IPS-NIHi11 (cell line): ENCODE measurements at places on chromosomes 7 and 10.

DNA sequence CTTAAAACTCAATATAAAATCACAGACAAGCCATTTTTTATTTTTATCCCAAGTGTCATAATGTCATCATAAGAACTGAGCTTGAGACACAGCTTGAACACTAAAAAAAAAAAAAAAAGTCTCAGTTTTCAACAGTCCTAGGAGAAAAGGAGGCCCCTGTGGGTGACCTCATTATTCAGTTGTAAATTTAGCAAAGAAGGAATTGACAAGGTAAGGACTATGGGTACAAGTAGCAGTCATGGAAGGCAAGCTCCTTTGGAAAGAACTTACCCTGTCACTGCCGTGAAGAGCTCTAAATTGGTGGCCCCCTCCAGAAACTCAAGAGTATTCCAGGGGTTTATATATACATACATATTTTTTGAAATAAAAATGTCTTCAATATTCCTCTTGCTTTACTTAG is 864.4 kb upstream of the KCND2 start:
- no peak for DNase-seq

GRCh38 chr7:137084607-137085380 is 216.3 kb downstream of the CHRM2 start:
- no peak for DNase-seq

- DNase-seq: no peak
These were observed 849.7 kb downstream of the CNTNAP2 start for GRCh38 chr7:146966274-146966673.

DNA sequence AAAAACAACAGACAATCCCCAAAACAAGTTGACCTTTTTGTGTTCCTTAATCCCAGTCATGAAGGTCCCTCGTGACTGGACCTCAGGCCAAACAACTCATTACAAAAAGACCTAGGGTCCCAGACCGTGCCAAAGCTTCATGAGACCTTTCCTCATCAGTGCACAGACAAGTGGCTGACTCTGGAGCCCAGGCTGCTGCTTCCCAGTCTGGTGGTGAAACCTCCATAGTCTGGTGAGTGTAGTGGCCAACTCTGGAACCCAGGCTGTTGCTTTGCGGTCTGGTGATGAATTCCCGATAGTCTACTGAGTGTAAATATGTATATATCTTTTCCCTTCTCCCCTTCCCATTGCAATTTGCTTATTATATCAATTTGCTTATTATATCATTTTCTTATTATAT is 22.1 kb upstream of the SLC18A3 start:
- no peak for DNase-seq

DNA sequence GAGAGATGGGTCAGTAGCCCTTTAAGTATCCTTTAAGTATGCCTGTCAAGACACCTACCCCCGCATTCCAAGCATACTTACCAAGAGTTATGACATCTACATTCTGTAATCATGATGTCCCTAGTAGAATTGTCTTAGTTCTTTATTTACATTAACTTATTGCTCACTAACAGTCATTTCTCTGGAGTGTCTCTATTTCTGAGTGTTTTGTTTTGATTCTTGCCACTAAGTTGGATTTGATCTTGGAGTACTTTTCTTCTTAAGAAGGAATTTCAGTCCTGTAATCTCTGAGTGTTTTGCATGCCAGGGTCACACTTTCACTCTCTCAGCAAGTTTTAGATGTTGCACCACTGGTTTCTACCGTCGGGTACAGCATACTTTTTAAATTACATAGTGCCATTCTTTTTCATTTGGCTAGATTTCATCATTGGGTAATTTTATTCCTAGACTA is 1053.9 kb downstream of the KCNMA1 start:
- peak; percentile 41 for DNase-seq

- DNase-seq: no peak
These were observed 94.9 kb upstream of the IKZF1 start for GRCh38 chr7:50209461-50210135.
